ENCODE measurements at places on chromosomes 3 and 15. TPM values are rescaled to one million over a fixed set of nuclear protein-coding genes. Genes with fewer than 3 reads are reported as not detected.

DNA sequence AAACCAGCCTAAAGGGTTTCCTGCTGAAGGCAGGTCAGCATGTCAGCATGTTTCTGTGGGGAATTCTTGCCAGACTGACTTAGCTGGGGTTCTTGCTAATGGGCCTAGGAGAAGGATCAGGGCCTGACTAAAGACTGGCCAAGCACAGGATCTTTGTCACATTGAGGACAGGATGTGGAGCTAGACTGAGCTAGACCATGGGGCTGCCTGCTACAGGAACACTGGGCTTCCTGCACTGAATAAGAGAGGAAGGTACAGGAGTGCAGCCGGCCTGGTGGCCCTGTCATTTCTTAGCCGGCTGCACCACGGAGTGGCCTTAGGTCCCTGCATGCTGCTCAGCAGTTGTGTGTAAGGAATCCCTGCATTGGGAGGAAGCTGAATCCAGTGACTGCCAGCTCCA is 68.2 kb downstream of the GABRG3 start:
- DNase-seq, result no peak

DNA sequence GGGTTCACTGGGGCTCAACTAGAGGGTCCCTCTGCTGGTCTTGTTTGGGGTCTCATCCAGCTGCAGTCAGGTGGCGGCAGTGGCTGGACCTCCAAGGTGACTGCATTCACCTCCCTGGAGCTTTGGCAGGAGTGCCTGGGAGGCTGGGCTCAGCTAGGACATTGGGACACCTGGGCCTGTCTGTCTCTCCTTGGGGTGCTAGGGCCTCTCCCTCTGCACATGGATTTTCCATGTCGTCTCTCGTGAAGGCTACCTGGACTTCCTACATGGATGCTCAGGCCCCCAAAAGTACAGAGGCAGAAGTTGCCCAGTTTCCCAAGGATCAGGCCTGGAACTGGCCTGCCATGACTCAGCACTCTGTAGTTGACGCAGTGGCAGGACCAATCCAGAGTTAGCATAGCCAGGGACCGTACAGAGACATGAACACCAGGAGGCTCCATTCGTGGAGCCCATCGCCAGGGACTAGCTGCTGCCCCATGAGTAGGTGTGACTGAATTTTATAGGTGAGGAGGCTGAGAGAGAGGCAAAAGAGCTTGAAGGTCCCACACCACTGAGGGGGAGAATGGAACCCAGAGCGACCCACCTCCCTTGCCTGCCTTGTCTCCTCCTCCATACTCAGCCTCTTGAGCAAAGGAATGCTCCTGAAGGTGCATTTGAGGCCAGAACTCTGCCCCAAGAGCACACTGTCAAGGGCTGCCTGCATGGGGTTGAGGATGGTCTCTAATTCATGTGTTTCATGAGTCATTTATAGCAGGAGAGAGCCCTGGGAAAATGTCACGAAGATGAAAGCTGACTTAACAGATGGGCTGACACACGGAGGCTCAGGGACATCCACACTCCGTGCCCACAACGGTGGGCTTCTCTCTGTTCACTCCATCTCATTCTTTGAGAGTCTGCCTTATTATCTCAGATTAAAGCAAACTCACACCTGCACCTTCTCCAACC is 13.0 kb upstream of the ALDH1A3 start:
- peak; percentile 42 for DNase-seq

DNA sequence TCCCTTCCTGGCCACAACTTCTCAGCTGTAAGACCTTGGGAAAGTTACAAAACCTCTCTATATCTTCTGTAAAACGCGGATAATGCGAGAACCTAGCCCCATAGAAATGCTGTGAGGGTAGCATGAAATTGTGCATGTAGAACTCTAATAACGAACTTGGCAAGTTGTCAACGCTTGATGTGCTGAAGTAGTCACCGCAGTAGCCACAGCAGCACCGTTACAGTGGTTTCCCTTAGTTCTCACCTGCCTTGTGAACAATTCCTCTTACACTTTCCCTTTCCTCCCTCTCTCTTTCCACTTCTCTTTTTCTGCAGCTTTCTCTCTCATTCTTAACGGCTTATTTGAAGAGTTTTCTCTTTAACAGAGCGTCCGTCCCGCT is 447 bp upstream of the SHQ1 start:
- DNase-seq, result peak; percentile 46

- no peak for DNase-seq
Observed at GRCh38 chr15:66748708-66749035, 46.6 kb downstream of the SMAD6 start.

GRCh38 chr15:78650022-78650421 is 9.0 kb upstream of the CHRNB4 start:
- DNase-seq, result no peak

DNA sequence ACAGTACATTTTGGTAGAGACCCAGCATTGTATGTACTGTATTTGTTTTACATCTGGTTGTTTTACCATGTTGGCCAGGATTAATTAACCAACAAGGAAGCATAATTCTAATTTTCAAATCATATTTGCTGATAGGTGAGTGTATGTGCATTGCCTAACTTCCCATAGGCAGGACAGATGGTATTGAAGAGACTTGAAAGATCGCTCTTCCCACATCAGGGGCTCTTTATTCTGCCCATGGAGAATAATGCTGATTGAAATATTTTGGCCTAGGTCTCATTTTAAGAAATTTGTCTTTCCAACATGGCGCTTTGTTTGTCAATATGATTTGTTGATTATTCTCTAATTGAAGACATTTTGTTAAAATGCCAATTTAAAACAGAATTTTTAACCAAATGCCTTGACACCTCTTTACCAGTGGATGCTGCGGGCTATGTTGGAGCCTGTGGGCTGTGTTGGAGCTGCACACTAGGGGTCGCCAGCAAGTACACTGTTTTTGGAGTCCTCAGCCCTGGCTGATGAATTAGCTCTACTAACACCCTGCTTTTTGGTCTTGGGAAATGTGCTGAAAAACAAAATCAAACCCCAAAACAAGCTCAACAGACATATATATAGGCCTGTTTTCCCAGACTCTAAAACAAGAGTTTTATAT is 5.3 kb downstream of the P2RY12 start:
- peak; percentile 45 for DNase-seq

DNA sequence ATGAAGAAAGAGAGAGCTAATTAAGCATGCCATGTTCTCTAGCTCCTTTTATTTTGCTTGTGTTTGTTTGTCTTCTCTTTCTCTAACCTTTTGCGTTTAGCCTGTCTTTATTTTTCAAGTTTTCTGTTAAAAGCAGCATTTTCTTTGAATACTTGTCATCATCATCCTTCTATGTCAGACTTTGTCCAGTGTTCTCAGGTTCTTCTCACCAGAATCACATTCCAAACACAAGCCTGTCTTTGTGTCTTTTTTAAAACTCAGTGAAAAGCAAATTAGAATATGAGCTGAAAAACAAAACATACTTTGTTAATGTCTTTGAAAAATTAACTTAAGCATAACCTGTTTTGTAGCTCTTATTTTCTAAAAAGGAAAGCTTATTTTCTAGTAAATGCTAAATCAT is 62.4 kb downstream of the LEKR1 start:
- no peak for DNase-seq

GRCh38 chr3:171755656-171756055 is 54.6 kb downstream of the PLD1 start:
- no peak for DNase-seq

GRCh38 chr3:122975924-122976293 is 51.7 kb downstream of the SEMA5B start:
- peak; percentile 68 for DNase-seq

DBR1 gene
- total RNA-seq, result 24.3 TPM

LTF gene
- total RNA-seq, result 0.52 TPM

NDUFB5 gene
- total RNA-seq, result 237 TPM

LHFPL4 gene
- 0.05 TPM for total RNA-seq

TM2D3 gene
- total RNA-seq, result 34.2 TPM

STX19 gene
- not detected for total RNA-seq

COL7A1 gene
- total RNA-seq, result 17.0 TPM

FAM174B gene
- total RNA-seq, result 19.9 TPM
